ENCODE measurements at places on chromosomes 12 and 14. TPM values are rescaled to one million over a fixed set of nuclear protein-coding genes. Genes with fewer than 3 reads are reported as not detected.

- DNase-seq: peak; percentile 50
Measured at GRCh38 chr12:101616027-101616494, 21.3 kb downstream of the MYBPC1 start.

DNA sequence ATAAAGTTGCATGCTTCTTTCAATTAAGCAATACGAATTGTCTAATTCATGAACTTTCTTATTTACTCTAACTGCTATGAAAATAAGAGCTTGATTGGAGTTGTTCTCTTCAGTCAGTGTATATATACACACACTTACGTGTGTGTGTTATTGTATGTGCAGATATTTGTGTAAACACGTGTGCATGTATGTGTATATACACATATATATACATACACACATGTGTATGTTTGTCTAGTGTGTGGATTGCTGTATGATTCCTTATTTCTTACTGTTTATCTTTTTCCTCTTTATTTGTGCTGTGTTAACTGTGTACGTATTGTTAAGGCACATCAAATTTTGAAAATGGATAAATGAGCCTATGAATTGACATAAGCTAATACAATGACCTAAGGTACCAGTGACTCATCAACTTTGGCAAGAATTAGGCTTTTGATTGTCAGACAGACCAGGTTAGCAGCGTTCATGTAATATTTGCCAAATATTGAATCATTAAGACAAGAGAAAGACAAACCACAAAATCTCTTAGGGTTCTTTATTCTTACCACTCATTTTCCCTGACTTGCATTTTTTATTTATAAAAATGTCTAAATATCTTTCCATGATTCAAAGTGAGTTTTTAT lies 423.9 kb downstream of the SOX5 start:
- no peak for DNase-seq

DNA sequence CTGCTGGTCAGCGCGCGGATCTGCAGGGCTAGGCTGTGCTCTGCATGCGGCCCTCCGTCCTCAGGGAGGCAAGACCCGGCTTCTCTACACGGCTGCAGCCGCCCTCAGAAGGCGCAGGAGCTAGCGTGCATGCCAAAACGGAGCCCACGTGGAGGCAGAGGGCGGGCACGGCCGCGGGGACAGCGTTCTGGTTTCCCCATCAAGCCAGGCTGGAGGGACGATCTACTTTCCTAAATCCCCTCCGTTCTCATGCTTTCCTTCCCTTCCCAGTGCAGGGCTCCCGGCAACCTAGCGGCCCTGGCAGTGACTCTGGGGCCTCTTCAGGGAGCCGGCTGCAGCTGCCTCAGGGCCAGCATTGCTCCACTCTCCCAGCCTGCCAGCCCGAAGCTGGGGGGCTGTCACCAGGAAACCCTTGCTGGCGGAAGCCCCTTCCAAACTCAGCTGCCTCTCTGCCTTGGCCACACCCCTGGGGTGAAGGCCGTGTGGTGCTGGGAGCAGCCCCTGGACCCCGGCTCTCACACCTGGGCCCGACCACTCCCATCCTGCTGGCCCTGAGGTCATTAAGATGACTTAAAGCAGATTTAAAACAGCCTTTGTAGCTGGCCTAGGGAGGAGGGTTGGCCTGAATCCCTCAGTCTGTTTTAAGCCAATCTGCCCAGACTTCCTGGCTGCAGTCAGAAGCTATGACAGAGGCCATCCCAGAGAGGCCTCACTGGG lies 9.2 kb upstream of the GOLGA3 start:
- DNase-seq: peak; percentile 27

GRCh38 chr14:95380350-95381042 lies 60.8 kb upstream of the CLMN start:
- no peak for DNase-seq

DNA sequence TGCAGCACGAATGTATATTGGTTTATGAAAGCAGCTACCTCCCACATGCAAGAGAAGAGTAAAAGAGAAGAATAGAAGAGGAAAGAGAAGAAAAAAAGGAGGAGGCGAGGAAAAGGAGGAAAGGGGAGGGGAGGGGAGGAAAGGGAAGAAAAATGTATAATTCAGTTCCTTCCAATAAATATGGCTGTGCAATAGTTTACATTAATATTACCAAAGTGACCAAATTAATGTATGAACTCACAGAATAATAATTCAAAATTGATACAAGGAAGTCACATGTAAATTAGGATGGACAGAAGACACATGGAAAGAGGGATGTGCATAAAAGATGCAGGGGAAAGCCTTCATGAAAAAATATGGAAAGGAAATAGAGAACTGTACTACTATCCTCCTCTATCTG lies 172.5 kb downstream of the SLC38A4 start:
- DNase-seq: no peak

- DNase-seq: no peak
Measured at GRCh38 chr12:33828326-33828725, 194.0 kb upstream of the ALG10 start.

- peak; percentile 82 for DNase-seq
Measured at GRCh38 chr14:96584199-96584906, 82.2 kb downstream of the PAPOLA start.

DNA sequence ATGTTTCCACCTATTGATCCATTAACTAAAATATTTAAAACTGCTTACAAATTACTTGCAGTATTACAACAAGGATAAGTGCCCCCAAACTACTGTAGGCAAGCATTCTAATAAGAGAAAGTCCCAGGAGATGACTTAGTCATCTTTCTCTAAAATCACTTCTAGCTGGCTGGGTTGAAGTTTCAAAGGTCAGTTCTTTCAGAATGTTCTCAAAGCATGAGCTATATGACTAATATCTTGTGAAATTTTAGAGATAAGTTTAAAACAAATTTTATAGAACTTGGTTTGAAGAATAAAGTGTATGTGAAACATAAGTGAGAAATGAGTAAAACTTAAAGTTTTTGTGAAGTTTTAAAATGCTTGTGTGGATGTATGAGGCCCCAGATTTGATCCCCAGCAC lies 24.3 kb upstream of the OR6J1 start:
- no peak for DNase-seq

- DNase-seq: no peak
Measured at GRCh38 chr12:13534242-13534641, 337.7 kb downstream of the EMP1 start.

GRCh38 chr12:58481811-58482210 lies 438.5 kb downstream of the LRIG3 start:
- no peak for DNase-seq

GRCh38 chr12:123713823-123714585 lies 1.9 kb downstream of the ATP6V0A2 start:
- DNase-seq: peak; percentile 35

DNA sequence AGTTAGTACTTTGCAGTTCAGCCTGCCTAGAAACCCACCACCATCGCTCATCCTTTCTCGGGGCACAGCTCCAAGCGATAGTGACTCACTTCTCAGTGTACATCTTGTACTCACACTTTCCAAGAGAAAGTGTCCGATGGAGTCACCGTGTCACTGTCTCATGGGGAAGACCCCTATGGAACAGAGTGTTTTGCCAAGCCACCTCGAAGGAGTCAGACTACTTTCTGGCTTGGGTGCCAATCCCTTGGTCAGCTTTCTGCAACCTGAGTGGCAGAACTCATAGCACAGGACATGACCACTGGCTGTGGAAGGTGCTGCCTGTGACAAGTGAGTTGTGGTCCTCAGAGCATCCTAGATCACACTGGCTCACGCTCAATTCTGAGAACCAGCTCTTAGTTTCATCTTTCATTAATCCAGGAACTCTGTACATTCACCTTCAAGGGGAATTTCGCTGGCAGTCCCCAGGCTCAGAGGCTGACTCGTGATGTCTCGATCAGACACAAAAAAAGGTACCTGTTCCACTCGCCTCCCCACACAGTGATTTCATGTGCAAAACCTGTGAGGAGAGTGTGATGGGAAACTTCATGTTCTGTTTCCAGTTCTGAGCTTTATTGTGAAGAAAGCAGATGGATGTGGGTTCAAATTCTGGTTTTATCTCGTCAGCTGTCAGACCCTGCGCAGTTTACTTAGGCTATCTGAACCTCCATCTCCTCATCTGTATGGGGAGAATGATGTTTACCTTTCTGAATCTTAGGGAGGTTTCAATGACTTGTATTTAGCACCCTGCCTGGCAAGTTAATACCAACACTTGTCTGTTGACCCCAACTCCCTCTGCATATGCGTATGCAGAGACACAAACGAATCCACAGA lies 127.3 kb upstream of the CCND2 start:
- no peak for DNase-seq

GRCh38 chr14:69378274-69378673 lies 19.8 kb downstream of the ERH start:
- DNase-seq: no peak

GRCh38 chr12:107441665-107442300 lies 243.8 kb upstream of the PWP1 start:
- no peak for DNase-seq

DNA sequence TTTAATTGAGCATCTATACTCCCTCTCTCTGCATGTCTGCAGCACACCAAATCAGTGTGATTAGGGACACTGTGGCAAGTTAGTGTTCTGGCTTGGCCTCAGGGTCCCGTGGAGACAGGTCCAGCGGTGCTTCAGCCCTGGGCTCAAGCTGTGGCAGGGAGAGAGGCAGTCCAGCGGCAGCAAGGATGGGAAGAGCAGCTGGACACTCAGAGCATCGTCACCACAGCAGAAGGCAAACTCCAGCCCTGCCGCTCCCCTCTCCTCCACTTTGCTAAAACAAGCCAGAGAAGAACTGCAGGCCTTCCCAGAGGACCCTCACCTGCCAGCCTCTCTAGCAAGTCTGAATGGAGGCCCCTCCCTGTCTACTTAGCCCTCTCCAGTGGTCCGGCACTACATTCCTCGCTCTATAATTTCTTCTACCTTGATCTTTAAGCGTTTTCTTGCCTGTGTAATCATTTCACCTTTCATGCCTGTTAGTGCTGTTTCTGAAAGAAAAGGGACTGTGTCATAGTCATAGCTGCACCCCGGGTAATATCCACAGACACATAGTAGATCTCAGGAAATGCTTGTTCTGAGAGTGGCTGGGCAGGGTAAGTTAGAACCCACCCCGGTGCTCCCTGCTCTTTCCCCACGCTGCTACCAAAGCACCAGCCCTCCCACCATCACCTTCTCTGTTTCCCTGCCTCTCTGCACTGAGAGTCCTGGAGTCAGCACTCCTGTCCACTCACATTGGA lies 22.1 kb downstream of the ZFP36L1 start:
- DNase-seq: no peak

DNA sequence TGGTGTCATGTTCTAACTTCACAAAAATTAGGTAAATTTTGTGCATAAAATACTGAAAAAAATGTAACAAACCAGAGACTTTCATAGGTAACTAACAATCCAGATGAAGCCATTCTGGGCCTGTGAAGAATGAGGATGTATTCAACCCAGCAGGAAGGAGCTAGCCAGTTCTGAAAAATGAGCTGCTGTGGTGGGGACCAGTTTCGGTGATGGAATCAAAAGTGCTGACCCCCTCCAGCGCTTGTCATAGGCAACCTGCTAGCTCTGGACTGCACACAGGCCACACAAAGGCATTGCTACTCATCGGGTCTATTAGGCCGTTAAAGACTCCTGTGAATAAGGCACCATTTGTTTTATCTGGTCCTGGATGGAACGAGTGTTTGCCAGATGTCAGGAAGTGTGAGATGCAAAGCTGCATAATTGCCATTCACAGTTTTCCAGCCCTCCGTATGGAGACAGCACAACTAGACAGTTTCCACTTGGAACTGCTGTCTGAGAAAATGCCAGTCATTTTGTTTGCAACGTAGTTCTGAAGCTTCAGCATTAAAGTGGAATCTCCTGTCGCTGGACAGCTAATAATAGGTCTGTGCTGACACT lies 3.3 kb upstream of the RIMBP2 start:
- no peak for DNase-seq

DNA sequence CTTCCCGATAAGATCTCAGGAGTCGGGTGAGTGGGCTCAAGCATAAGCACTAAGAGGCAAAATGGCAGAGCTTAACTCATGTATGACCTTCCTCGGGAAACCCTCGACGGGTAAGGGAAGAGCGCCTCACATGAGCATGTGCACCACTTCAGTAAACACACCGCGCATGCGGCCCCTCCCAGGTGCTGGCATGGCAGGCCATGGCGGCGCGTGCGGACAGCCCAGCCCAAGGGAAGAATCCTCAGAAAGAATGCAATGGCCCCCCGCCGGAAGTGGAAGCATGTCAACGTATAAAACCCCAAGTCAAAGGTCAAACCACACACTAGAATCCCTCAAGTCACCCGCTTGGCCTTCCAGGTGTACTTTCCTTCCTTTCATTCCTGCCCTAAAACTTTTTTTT lies 6.6 kb upstream of the TNFAIP2 start:
- no peak for DNase-seq

DNA sequence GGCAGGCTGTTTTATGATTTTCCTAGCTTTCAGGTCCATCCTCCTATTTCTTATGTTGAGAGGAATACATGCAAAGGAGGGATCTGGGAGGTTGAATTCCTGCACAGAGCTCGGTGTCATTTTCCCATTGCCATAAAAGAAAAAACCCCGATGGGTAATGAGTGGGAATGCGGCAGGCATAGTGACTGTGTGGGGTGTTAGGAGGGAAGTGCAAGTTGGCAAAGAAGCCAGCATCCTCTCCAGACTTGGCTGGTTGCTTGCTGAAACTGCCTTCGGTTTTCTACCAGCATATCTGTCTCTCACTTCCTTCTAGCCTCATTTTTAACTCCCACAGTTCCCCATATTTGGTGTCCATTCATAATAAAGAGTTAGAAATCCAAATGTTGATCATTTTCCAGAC lies 1046.1 kb downstream of the SLC6A15 start:
- DNase-seq: no peak

GRCh38 chr14:37167151-37168047 lies 5.0 kb downstream of the SLC25A21 start:
- DNase-seq: no peak

PDE3A gene
- 19.4 TPM for total RNA-seq

PMCH gene
- not detected for total RNA-seq

PYGL gene
- 26.1 TPM for total RNA-seq
